ENCODE measurements at places on chromosomes 2 and 18.

GRCh38 chr2:106223347-106223746 lies 29.2 kb upstream of the UXS1 start:
- DNase-seq: no peak

- no peak for DNase-seq
These were observed 353.6 kb upstream of the FSIP2 start for GRCh38 chr2:185384822-185385560.

DNA sequence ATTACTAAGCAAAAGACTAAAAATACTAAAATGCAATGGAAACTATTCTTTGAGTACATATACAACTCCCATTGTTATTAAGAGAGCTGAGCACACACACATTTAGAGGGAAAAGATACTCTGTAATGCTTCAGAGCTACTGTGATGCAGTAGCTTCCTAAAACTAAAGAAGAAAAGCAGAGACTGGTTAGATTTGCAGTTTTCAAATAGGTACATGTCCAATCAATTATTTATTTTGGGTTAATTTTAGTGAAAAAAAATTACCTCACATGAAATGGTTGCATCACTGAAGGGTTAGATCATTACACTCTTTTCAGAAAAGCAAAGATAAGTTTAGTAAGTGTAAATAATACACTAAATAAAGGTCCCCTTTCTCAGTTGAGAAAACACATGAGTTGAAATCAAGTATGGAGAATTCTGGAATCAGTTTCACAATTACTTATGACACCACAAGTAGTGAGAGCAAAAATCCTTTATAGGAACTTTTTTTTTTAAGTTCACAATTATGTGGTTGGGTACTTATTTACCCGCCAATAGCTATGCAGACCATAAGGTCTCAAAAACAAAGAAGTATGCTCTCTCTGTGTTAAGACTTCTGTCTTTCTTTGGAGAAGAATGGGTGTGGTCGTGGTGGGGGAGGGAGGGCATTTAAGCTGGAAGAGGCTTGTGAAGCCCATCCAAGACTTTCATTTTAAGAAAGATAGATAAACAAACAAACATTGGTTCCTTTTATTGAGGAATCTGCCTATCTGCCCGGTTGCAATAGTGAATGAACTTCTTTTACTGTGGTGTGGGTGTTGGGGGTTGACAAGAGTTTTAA lies 25.3 kb upstream of the SERTAD2 start:
- no peak for DNase-seq

DNA sequence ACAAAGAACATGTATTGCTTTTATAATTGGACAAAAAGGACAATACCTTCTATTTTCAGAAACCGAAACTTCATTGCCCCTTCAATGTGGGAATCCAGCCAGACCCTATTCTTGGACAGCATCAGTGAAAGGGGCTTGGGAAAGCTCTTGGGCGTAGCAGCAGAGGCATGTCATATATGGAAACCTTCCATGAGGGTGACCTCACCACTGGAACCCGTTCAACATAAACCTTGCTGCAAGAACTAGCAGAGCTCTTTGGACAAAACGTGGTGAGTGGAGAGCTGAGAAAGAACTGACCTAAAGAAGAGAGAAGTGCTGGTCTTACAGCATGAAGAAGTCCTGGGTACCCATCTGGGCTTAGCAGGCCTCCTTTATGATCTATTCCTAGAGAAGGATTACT lies 22.7 kb upstream of the ACTG2 start:
- no peak for DNase-seq

All from cortex of kidney (tissue), 1 donor.